ENCODE measurements at places on chromosomes 6 and 20.

DNA sequence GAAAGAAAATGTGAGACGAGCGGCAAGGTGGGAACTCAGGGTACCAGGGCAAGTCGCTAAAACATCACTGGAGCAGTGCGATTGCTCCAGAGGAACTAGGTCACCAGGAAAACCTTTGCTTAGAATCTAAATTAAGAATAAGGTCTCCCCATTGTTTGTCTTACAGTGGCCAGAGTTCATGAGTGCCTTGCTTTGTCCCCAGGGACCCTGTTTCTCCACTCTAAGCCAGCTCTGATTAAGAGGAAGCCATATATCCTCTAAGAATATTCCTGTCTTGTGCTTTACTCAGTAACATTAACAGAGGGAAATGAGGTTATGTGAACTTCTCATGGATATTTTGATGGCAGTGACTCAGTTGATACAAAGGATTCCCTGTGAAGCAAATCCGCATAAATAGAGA is 305.8 kb downstream of the CD83 start:
- DNase-seq: no peak

DNA sequence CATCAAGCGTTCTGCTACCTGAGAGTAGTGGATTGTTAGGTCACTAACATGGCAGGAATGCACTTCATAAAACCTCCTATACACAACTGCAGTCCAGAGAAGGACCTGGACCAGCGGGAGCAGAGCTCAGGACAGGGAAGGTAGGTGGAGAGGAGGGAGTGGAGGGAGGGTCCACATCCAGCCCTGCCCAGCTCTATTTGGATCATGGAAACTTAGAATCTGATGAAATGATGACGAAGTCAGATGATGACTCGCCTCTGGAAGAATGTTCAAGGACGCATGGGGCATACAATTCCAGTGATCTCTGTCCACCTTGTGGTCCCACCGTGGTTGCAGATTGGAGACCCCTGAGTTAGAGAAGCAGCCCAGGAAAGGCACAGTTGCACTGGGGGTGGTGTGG is 68.8 kb downstream of the CLIC5 start:
- DNase-seq: no peak

DNA sequence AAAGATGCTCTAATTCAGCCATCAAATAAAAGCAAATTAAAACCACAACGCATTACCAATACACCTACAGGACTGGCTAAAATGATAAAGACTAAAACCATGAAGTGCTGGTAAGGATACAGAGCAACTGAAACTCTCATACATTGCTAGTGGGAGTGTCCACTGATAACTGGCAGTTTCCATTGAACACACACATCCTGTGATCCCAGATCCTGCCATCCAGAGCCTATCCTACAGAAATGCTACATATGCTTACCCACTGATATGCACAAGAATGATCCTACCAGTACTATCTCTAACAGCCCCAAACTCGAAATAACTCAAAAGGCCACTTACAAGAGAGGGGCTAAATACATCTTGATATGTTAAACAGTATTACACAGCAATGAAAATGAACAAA is 81.0 kb downstream of the FYN start:
- no peak for DNase-seq

- no peak for DNase-seq
Observed at GRCh38 chr6:135434991-135435390, 62.5 kb downstream of the AHI1 start.

DNA sequence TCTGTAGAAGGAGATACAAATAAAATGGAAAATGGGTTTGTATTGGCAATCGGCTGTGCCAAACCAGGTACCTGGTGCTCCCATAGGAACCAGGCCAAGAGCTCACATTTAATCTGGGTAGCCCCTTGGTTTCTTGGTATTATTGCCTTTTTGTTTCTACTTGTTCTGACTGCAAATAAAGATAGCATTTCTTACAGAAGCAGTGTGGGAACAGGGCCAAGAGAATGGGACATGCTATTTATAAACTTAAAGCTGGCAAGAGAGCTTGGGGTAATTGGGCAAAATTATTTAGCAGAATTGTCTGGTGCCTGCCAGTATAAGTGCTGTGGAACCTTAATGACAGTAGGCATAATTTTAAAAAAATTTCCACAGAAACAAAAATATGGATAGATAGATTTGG is 113.5 kb upstream of the GLP1R start:
- DNase-seq: no peak

GRCh38 chr6:119446115-119446554 is 96.6 kb upstream of the MAN1A1 start:
- DNase-seq: no peak

DNA sequence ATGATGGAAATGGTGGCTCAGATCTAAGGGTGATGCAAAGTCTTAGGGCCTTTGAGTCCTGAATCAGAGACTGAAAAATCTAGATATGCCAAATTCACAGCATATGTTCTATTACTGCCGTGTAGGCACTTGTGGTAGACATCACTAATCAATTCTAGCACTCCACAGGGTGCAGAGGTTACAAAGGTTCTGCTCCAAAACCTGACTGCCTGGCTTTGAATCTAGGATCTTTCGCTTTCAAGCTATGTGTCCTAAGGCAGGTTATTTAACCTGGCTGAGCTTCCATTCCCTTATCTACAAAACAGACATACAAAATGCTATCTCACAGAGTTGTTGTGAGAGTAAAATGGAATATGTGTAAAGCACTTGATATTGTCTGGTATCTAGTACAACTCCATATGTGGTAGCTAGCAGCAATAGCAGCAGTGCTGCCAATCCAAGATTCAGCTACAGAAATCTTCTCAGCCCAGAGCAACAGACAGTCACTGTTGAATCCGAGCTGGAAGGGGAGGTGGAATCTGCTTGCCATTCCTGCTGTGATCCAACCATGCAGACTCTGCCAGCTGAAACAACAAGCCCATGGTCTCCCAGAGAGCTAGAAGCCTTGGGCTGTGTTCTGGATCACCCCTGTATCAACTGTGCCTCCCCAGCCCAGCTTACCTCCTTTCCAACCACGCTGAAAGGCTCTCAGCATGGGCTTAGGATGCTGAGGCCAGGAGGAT is 206.9 kb downstream of the TFAP2C start:
- no peak for DNase-seq

DNA sequence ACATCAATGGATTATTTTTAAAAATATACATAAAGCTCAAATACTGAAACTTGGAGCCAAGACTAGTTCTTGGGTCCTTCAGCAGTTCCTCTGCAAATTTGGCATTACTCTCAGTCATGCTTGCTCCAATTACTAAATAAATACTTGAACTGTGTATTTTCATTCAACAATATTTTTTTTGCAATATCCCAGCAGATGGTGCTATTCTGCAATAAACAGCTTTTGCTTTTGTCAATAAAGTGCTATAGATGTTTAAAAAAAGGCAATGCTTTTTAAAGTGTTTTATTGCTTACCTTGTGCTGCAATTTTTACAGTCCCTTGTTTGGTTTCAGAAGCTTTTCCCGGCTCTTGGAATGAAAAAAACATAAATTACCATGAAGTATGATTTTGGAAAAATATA is 243.4 kb downstream of the TRDN start:
- peak; percentile 52 for DNase-seq

GRCh38 chr6:27168108-27168507 is 79.4 kb upstream of the PRSS16 start:
- no peak for DNase-seq

GRCh38 chr6:118780668-118781067 is 113.3 kb upstream of the ASF1A start:
- no peak for DNase-seq

- peak; percentile 61 for DNase-seq
Observed at GRCh38 chr20:32536851-32537656, 48.1 kb downstream of the NOL4L start.

DNA sequence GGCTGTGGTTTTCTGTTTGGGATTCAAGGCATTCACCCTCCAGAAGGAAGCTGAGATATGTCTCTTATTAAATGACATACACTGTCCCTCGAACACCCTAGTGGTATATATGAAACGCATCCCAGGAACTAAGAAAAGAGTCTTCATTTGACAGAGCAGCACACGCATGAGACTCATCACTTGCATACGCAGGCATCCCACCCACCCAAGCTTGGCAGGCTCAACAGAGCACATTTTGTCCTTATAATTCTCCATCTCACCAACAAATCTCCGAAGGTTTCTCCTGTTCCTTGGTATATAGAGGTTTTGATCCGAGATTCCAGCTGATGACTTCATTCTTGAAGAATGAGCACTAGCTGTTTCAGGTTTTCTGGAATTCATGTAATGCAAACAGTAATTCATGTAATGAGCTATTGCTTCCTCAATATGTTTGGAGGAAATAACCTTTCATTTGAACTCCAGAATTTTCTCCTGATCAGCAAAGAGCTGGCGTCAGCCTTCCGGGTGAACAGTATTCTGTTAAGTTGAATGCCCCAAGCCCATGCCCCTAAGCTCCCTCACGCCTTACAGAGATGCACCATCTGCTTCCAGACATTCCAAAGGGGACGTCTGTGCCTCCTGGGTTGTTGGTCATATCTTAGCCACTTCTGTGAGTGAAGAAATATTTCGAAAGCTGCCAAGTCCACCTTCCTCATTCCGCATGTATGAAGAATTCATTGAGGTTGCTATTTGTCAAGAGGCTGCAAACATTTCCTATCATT is 66.0 kb upstream of the CDH4 start:
- DNase-seq: no peak

DNA sequence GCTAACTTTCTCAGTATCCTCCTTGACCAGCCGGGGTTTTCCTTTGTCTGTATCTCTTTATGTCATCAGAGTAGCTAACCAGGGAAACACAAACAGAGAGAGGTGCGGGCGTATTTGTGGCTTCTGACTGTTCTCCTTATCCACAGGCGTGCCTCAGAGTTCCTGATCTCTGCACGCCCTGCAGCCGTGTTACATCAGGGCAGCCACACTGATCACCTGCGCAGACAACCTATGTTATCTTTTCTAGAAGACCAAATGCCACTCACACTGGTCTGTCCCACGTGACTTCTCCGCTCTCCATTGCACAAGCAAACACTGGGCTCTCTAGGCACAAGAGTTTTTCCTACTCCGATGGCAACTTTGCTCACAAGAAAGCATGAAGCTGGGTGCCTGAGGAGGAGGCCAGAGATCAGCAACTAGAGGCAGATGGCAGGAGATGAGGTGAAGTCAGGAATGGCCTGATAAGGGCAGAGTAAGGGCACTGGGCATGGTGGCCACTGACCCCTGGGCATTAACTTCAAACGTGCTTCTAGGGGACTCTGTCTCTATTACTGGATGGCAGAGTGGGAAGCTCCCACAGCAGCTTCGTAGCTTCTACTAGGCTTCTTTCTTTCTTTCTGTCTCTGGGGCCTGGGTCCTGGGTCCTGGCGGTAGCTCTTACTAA is 4.5 kb downstream of the PDE10A start:
- no peak for DNase-seq

- no peak for DNase-seq
Observed at GRCh38 chr6:166206510-166207283, 39.0 kb upstream of the TBXT start.

DNA sequence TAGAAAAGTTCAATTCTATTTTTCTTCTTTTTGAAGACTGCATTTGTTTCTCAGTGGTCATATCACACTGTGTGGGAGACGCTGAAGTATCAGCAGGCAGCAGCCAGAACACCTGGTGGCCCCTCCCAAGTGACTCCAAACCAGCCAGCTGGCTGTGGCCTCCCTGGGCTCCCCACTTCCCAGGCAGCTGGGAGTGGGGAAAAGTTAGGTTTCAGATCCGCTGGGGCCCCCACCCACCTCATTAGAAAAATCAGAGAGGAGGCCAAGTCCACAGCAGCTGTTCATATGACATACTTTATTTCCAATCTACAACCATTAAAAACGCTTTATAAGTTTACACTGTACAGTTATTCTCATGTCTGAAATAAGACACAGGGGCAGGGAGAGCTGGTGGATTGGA is 3.6 kb upstream of the DSN1 start:
- no peak for DNase-seq

Measured in NCI-H1930 (cell line).